ENCODE measurements at places on chromosomes 1 and 21. TPM values are rescaled to one million over a fixed set of nuclear protein-coding genes. Genes with fewer than 3 reads are reported as not detected.
A peak's percentile ranks its signal among the peaks of the same experiment; 100 is the strongest.

DNA sequence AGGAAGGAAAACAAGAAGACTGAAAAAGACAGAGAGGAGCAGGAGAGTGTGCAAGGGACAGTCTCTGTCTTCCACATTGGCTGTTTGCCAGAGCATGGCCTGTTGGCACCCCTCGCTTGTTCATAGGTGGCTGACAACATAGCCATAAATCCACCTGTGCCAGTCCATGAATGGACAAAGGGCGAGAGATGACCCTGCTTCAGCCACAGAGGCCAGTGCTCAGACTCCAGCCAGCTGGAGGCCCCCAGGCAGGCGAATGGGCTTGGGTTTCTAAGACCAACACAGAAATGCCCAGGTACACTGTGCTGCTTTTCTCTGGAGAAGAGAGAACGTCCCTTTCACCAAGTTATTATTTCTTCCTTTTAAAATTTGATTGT is 60.6 kb downstream of the RIPK4 start:
- H3K27ac ChIP-seq: no peak overlapping the region
- no peak for DNase-seq
- H3K27me3 ChIP-seq: no peaks in the 10 kb centered on the region

DNA sequence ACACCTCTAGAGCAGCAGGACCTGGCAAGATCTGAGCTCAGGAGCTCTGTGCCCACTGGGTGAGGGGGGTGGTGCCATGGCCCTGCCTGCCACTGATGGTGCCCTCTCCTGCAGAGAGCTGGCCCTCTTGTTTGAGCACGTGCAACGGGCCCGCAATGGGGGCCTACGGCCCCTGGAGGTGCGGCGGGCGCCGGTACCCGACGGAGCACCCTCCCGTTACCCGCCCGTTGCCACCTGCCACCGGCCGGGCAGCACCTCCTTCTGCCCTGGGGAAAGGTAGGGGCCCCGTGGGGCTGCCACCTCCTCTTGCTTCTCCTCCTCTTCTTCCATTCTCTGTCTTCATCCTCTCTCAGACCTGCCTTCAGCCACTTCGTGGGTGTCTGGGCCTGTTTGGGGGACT is 38.2 kb downstream of the CITED4 start:
- no peak overlapping the region for H3K27ac ChIP-seq
- peaks cover 10% of the 10 kb centered on the region for H3K4me1 ChIP-seq
- no peak for DNase-seq
- H3K4me3 ChIP-seq: no peak overlapping the region

DNA sequence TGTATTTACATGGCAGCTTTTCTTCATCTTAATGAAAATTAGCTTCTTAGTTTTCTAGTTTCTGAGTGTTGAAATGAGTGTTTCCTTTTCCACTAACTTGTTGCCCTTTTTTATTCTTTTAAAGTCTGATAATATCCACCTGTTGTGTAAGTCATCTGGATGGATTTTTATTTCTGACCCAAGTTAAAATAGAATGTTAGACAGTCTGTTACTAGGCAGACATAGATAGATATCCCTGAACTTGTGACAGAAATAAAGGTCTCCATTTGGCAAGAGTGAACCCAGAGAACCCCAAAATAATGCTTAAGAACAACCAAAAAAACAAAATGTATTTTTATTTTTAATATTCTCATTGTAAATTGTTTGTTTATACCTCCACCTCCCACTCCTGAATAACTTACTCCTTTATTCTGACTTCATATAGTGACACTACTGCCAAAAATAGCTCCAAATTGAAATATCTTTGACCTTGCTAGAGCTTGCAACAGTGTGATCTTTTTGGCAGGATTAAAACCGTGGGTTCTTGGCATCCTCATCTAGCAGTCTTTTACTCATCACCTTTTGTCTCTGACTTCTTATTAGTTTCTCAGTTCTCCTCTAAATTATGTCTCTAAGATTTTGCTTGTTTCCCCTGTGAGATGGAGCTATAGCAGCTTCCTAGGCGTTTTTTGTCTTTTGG is 26.9 kb upstream of the SH3D21 start:
- no peak overlapping the region for H3K4me3 ChIP-seq
- H3K36me3 ChIP-seq: peaks cover 13% of the 10 kb centered on the region
- H3K27ac ChIP-seq: peak overlapping the region; percentile 91
- H3K4me1 ChIP-seq: peaks cover 77% of the 10 kb centered on the region
- DNase-seq: peak; percentile 32

- no peaks in the 10 kb centered on the region for H3K4me1 ChIP-seq
- DNase-seq: no peak
- H3K4me3 ChIP-seq: no peak overlapping the region
- H3K36me3 ChIP-seq: no peaks in the 10 kb centered on the region
These were observed 341.8 kb downstream of the NPHP4 start for GRCh38 chr1:5650283-5651026.

- no peak overlapping the region for H3K4me3 ChIP-seq
- no peak overlapping the region for H3K27ac ChIP-seq
- H3K36me3 ChIP-seq: no peaks in the 10 kb centered on the region
These were observed 216.0 kb downstream of the SLC45A1 start for GRCh38 chr1:8533907-8534306.

- no peaks in the 10 kb centered on the region for H3K36me3 ChIP-seq
- H3K4me1 ChIP-seq: no peaks in the 10 kb centered on the region
- no peak overlapping the region for H3K27ac ChIP-seq
- no peak overlapping the region for H3K4me3 ChIP-seq
These were observed 38.3 kb upstream of the SCMH1 start for GRCh38 chr1:41280202-41281032.

DNA sequence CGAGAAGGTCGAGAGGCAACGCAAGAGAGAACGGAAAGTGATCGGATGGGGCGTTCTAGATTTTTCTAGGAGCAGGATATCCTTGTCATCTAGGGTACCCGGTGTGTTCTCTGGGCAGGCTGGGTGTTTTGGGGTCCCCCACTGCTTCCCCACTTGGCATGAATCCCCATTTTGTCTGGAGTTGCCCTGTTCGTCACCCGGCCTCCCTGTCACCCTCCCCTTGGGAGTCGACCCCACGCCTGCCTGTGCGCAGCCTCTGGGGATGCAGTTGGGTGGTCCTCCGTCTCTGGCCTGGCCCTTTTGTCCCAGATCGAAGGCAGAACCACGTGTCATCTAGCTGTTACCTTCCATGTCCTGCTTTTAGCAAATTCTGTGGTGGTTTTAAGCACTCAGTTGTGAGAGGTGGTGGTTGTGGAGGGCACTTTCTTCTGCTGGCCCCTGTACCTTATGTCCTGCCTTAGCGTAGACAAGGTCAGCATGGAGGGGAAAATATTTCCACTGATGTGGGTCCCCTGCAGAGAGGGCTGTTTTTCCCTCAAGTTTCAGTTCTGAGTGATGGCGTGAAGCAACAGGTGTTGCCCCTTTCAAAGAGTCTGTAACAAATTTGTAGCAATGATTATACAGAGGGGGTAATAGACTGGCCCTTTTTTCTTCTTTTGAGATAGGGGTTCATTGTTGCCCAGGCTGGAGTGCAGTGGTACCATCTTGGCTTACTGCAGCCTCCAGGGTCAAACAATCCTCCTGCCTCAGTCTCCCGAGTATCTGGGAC is 35.6 kb downstream of the CHAF1B start:
- no peaks in the 10 kb centered on the region for H3K4me1 ChIP-seq
- no peak overlapping the region for H3K4me3 ChIP-seq
- H3K27ac ChIP-seq: no peak overlapping the region
- DNase-seq: peak; percentile 13
- H3K27me3 ChIP-seq: no peaks in the 10 kb centered on the region
- no peaks in the 10 kb centered on the region for H3K36me3 ChIP-seq

GRCh38 chr1:179206812-179207211 is 22.7 kb downstream of the ABL2 start:
- H3K4me1 ChIP-seq: peaks cover 6% of the 10 kb centered on the region
- H3K4me3 ChIP-seq: no peak overlapping the region
- H3K36me3 ChIP-seq: no peaks in the 10 kb centered on the region
- no peak overlapping the region for H3K27ac ChIP-seq
- no peak for DNase-seq
- H3K27me3 ChIP-seq: no peaks in the 10 kb centered on the region

DNA sequence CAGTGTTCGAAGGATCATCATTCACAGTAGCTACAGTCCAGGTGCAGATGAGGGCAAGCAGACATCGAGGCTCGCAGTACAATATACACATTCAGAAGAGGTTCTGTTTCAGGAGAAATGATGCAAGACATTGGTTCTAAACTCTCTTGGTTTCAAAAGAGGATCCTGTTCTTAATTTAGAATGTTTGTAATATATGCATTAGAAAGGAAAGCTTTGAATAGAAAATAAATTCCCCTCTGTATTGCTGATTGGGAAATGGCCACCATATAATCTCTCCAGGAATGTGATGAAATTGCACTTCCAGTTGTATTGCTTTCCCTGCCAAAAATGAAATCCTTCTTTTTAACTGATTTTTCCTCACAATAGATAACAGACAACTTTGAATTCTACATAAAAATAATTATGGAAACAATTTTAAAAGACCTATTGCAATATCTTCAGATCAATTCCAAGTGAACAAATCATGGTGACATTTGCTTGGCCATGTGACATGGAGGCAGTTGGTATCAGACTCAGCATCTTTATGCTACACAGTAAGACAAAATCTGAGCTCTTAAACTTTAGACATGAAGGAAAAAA is 27.6 kb upstream of the SIPA1L2 start:
- H3K36me3 ChIP-seq: no peaks in the 10 kb centered on the region
- no peaks in the 10 kb centered on the region for H3K4me1 ChIP-seq
- no peak overlapping the region for H3K27ac ChIP-seq
- H3K27me3 ChIP-seq: no peaks in the 10 kb centered on the region

GRCh38 chr1:27886744-27887143 is 14.4 kb downstream of the THEMIS2 start:
- H3K27me3 ChIP-seq: no peaks in the 10 kb centered on the region
- no peaks in the 10 kb centered on the region for H3K4me1 ChIP-seq
- H3K27ac ChIP-seq: no peak overlapping the region
- peaks cover 15% of the 10 kb centered on the region for H3K36me3 ChIP-seq
- no peak for DNase-seq

DNA sequence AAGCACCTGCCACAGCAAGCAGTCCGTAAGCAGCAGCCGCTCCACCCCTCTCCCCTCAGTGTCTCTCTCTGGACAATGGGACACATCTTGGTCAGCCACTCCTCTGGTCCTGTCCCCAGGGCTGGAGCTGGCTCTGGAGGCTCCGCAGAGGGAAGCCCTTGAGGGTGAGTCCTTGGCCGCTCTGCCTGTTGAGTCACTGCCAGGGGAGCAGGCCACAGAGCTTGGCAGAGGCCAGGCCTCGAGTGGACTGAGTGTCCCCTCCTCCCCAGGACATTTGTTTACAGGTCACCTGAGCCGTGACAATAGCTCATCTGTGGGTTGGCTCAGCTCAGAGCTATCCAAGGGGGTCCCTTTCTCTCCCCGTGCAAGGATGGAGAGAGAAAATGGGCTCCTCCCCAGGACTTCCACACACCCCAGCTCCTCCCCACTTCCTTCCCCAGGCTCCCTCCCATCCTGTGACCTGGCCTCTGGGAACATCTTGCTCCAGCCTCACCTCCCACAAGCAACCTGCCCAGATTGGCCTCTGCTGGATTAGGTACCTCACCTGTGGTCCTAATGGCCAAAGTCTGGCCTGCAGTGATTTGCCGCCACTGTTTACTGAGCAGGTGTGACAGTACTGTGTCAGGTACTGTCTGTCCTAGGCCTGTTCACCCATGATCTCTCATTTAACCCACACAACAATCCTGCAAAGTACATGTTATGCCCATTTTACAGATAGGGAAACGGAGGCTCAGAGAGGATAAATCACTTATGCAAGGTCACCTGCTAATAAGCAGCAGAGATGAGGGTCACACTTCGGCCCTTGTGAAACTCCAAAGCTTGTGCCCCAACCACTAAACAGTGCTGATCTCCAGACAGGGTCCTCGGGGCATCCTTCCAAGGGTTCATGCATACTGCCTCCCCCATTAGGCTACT is 4.8 kb downstream of the FAM131C start:
- H3K27me3 ChIP-seq: peaks cover 7% of the 10 kb centered on the region
- H3K4me1 ChIP-seq: peaks cover 14% of the 10 kb centered on the region
- H3K27ac ChIP-seq: no peak overlapping the region
- DNase-seq: peak; percentile 25
- no peak overlapping the region for H3K4me3 ChIP-seq

DNA sequence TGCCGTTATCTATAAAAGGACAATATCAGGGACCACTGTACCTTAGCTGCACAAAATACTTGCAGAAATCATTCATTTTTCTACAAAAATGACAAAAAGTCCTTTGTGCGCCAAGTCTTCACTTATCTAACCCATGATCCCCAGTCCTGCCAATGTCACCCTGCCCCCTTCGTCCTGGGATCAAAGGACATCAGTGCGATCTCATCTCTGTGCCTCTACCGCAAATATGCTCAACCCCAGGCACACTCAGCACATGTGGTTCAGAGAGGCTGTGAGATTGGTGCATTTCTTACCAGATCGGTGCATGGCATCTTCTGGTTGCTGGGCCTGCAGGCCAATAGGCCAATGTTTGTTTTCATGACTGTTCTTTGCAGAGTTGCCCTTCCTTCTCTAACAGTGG is 72.8 kb downstream of the NFASC start:
- DNase-seq: no peak
- H3K27me3 ChIP-seq: no peaks in the 10 kb centered on the region
- H3K36me3 ChIP-seq: no peaks in the 10 kb centered on the region
- no peak overlapping the region for H3K4me3 ChIP-seq

GRCh38 chr1:23102289-23102688 is 66.4 kb downstream of the LUZP1 start:
- DNase-seq: no peak
- peaks cover 34% of the 10 kb centered on the region for H3K4me1 ChIP-seq
- H3K36me3 ChIP-seq: peaks cover 6% of the 10 kb centered on the region
- H3K27ac ChIP-seq: peak overlapping the region; percentile 50

DNA sequence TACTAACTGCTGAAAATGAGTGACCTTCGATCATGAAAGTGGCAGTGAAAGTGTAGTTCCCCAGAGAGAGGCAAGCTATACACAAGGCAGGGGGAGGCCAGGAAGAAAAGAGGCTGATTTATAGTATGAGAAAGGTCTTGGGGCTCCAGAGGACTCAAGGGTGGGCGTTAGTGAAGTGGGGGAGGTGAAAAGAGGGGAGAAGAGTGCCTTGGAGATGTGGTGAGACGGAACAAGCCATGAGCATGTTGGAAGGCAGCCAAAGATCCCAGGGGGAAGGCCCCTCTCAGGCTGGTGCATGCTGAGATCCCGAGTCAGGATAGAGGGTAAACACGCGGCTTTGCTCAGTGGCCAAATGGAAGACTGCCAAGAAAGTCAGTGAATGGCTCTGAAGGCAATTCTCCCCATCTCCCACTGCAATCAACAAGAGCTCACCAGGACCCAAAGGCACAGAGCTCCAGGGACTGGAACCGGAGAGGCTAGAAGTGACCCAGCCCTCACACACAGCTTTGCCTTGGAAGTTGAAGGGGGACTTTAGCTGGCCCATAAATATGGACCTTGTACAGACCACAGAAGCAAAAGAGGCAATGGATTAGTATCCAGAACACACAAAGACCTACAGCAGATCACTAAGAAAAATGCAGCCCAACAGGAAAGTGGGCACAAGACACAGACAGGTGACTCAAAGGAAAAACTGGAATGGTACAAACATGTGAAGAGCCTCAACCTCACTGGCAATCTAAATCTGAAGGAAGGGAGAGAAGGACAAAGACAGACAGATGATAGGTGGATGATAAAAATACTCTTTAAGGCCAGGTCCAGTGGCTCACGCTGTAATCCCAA is 49.6 kb downstream of the HSF2BP start:
- H3K4me1 ChIP-seq: no peaks in the 10 kb centered on the region
- H3K27me3 ChIP-seq: no peaks in the 10 kb centered on the region
- H3K36me3 ChIP-seq: no peaks in the 10 kb centered on the region
- H3K27ac ChIP-seq: no peak overlapping the region
- no peak overlapping the region for H3K4me3 ChIP-seq

OLFML2B gene
- 3.7 TPM for total RNA-seq

CFHR4 gene
- not detected for total RNA-seq

NEGR1 gene
- total RNA-seq: 4.7 TPM

PLA2G2C gene
- total RNA-seq: not detected

GNG12 gene
- 17.9 TPM for total RNA-seq

SHCBP1L gene
- total RNA-seq: not detected

DISP3 gene
- not detected for total RNA-seq

MAP3K21 gene
- total RNA-seq: 0.31 TPM
